ENCODE measurements at places on chromosomes 13 and 19.

DNA sequence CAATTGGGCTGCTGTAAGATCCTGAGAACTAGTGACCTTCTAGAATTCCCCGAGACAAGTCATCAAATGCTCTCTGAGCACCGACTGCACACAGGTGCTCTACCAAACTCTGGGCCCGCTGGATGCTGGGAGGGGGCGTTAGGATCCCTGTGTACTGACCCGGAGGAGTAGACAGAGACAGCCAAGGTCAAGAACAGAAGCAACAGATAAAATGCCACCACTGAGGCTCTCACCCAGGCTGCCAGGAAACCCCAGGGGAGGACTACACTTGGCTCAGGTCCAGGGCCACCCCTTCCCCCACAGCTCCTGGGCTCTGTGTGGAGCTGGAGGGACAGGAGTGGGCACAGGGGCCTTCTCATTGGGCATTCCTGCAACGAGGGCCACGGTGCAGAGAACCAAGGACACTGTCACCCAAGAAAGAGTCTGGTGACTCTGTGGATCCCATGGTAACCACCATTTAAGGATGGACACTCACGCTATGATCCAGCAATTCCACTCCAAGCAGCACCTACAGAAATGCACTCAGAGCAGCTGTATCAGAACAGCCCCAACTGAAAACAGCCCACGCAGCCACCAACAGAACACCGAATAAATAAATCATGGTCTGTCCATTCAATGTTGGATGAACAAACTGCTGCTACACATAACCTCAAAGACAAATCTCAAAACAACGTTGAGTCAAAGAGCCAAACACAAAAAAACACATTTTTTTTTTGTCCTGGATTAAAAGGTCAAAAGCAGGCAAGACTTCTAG lies 16.8 kb upstream of the SLC35E1 start:
- no peak for DNase-seq

GRCh38 chr13:21683034-21683733 lies 12.3 kb downstream of the FGF9 start:
- DNase-seq, result no peak

- no peak for DNase-seq
These were observed 2678.4 kb downstream of the PCDH9 start for GRCh38 chr13:64551755-64552154.

DNA sequence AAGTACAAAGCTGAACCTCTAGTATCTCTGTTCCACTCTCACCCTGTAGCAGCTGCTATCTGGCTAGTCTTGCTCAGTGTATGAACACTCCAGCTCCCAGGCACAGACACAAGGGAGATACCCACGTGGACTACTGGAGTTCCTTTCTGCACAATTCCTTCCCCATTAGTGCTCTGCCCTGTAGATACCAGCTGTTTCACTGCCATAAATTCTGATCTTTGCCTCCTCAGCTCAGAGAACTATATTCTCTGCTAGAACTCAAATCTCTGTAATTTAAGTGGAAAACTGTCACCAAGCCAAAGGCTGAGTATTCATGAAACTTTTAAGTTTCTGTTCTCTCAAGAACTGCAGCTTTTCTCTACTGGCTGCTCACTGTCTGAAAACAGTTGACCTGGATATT lies 273.7 kb downstream of the DIAPH3 start:
- no peak for DNase-seq

GRCh38 chr19:10681658-10682057 lies 19.6 kb upstream of the QTRT1 start:
- no peak for DNase-seq

- no peak for DNase-seq
These were observed 14.9 kb downstream of the SSC5D start for GRCh38 chr19:55503157-55503501.

- no peak for DNase-seq
These were observed at the start of gene PLPPR3 for GRCh38 chr19:821825-822503. TSS of gene PLPPR3 (minus strand) at chr19:821955. CDS start at chr19:821559, 396 bp downstream.

DNA sequence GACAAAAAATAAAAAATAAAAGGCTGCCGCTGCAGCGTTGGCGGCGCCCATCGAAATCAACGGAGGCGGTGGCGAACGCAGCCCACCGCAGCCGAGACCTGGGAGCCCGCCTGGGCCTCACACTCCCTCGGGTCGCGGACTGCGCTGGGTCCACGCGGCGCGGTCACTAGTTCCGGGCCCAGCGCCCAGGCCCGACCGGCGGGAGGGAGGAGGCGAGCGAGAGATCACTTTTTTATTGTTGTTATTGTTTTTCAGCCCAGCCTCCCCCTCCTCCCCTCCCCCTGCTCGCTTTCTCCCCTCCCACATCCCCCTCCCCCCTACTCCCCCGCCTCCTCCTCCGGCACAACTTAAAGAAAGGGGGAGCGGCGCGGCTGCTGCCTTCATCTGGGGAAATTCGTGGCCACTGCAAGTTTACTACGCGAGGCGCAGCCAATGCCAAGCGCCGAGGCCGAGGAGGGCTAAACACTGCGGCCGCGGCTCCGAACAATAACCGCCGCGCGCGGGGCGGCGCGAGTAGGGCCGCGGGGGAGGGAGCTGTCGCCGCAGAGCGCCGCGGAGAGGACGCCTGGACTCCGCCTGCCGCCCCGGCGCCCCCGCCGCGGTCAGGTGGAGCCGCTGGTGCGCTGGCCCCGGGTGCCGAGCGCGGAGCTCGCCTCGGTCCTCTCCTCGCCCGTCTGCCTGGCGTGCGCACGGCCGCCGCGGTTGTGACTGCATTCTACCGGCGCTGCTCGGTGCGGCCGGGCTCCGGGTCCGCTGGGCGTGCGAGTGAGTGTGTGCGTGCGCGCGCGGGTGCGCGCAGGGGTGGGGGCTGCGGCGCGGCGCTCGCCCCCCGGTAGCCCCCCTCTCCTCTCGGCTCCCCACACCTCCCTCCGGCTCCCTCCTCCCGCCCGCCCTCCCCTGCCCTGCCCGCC lies 505 bp upstream of the ZIC2 start:
- no peak for DNase-seq

- no peak for DNase-seq
These were observed 119.0 kb downstream of the MYCBP2 start for GRCh38 chr13:77207943-77208342.

- DNase-seq, result peak; percentile 23
These were observed at the start of gene RELB for GRCh38 chr19:45001087-45001739. TSS of gene RELB (plus strand) at chr19:45001464. CDS start at chr19:45001580, 116 bp downstream.

DNA sequence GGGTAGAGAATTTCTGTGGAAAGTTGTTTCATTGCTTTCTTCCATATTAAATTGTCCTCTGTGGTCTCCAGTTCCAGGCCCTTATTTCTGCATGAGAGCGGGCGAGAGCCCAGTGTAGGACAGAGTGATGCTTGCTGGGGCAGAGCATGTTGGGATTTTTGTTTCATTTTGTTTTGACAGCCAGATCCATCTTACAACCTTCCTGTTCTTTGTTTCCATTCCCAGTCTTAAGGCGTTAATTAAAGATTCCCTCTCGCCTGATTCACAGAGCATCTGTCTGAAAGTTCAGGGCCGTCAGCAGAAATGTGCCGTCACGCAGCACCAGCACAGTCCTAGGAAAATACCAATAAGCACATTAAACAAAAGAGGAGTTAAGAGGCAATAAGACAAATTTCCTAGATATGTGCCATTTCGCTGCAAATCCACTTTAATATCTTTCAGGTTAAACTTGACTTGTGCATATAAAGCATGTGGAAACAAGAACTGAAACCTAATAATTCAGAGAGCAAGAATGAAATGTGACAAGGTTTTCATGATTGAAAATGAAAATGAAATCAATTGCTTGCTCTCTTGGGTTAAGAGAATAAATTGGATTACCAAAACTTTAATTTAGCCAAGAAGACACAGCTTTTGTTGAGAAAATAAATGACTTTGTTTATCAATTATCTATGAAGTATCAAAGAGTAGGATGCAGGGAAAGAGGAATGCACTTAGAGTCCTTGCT lies 210.7 kb upstream of the SLC10A2 start:
- DNase-seq, result no peak

- no peak for DNase-seq
These were observed 46.0 kb downstream of the RGCC start for GRCh38 chr13:41503356-41503755.

DNA sequence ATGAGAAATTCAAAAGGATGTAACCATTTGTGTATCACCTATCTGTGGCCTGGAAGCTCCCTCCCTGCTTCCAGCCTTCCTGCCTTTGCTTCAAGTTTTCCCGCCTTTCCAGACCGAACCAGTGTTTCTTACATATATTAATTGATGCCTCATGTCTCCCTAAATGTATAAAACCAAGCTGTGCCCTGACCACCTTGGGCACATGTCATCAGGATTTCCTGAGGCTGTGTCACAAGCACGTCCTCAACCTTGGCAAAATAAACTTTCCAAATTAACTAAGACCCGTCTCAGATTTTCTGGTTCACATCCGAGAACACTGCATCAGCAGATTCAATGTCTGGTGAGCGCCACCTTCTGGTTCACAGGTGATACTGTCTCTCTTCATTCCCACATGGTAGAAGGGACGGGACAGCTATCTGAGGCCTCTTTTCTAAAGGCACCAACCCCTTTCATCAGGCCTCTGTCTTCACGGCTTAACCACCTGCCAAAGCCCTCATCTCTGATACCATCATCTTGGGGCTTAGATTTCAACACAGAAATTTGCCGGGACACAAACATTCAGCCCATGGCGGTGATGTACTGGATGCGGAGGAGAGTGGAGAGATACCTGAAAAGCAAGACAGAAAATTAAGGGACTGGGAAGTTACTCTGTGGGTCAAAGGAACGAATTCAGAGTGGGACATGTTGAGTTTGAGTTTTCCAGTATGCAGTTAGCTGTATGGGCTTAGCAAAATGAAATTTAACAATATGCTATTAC lies 58.7 kb upstream of the PABPC3 start:
- no peak for DNase-seq

GRCh38 chr13:113493315-113493951 lies 2.9 kb upstream of the DCUN1D2 start:
- no peak for DNase-seq

- no peak for DNase-seq
These were observed 870 bp downstream of the ZNF442 start for GRCh38 chr19:12364391-12365235.

DNA sequence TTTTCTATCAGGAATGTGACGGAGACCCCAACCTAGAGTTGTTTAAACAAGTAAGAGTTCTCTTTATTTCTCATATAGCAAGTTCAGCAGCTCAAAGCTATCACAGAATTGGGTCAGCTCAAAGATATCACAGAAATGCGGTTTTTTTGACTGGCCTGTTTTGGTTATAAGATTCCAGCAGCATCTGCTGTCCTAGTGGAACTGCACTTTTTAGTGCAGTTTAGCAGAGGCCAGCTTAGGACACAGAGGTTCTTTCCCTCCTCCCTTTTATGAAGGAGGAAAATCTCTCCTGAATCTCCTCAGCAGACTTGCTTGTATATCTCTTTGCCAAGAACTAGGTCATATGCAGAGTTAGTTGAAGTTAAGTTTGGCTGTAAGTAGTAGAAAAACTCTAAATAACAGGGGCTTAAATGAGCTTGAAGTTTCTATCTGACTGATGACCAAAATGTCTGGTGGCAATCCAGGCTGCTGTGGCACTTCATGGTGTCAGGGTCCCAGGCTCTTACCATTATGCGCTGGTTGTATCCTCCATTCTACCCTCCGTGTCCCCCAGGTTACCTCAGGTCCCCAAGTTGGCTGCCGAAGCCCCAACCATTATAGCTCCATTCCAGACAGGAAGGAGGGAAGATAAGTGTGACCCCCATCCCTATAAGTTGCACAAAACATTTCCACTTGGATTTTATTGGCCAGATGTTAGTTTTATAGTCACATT lies 6.6 kb downstream of the PPP2R1A start:
- DNase-seq, result no peak

- DNase-seq, result no peak
These were observed 83.1 kb upstream of the TSHZ3 start for GRCh38 chr19:31432201-31432810.
